ENCODE measurements at places on chromosomes 16 and 17.

DNA sequence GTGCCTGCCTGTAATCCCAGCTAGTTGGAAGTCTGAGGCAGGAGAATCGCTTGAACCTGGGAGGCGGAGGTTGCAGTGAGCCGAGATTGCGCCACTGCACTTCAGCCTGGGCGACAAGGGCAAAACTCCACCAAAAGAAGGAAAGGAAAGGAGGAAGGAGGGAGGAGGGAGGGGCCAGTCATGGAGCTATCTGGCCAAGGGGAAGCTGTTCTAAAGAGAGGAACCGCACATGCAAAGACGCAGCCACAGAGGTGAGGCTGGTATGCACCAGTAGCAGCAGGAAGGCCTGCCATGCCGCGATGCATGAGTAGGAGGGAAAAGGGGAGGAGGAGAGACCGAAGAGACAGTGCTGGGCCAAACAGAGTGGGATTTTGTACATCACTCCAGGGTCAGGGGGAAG lies 35.9 kb downstream of the HSBP1 start:
- DNase-seq: no peak

GRCh38 chr17:2398655-2399571 lies 1.9 kb downstream of the MNT start:
- peak; percentile 45 for DNase-seq

DNA sequence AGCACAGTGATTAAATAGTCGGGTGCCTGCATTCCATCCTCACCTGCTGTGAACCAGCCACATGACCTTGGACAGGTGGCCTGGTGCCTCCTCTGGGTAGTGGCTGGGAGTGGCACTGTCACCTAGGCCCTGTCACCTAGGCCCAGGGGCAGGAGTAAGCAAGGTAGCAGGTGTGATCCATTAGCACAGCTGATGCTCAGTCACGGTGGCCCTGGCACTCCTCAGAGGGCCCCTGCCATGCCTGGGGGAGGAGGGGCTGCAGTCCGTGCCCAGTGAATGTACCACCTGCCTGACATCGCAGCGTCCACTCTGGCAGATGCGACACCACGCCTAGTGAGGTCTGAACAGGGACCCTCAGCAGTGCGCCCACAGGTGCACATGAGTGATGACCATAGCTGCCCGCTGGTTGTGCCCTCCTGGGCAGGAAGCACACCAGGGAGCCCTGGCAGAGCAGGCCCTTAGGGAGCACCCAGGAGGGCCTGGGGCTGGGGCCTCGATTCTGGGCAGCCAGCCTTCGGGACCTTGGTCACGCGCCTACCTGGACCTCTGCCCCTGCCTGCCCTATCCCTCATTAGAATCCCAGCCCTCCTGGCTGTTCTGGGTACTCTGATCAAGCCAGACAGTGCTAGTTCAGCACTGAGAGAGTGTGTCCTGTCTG lies 33.1 kb upstream of the CRISPLD2 start:
- no peak for DNase-seq

DNA sequence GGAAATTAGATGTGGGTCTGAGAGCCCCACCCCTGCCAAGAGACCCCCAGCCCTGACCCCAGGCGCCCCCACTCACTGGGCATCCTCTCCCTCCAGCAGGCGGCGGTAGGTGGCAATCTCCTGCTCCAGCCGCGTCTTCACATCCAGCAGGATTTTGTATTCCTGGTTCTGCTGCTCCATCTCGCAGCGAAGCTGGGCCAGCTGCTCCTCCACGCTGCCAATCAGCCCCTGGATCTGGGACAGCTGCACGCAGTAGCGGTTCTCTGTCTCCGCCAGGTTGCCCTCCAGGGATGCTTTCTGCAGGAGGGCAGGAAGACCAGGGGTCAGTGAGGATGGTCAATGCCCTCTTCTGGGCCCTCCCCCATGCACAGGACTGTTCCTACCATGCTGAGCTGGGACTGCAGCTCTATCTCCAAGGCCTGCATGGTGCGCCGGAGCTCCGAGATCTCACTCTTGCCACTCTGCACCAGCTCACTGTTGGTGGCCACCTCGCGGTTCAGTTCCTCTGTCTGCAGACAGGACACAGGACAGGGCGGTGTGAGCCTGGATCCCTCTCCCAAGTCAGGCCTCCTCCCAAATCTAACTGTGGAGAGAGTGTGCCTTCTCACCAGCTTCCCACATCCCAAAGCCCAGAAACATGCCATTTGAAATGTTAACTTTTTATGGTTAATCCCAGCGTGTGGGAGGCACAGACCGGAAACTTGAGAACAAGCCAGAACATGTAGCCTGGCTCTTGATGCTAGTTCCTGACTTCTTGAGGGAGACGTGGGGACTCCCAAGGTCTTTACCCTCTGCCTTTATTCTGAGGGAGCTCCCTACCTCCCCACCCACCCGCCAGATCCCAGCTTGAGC lies 3.6 kb downstream of the KRT17 start:
- no peak for DNase-seq

All from GM12865 (cell line).